ENCODE measurements at places on chromosomes 5 and 9.

DNA sequence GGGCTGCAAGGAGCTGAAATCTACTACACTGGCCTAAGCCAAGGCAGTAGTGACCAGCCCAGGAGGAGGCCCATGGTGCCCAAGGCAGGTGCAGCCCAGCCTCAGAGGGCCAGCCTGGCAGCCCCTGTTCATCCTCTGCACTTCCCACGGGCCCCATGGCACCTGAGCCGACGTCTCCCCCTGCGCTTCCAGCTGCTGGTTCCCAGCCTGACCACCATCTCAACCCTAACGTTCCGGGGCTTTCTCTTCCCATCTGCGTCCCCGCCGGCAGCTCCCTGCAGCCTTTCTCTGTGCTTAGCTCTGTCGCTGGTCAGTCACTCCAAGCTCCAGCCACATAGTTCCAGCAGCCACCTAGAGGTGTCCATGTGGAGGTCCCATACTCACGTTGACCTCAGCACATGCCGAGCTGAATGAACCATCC lies 105.5 kb upstream of the LMX1B start:
- DNase-seq: no peak

- no peak for DNase-seq
Measured at GRCh38 chr5:82151662-82152061, 126.5 kb downstream of the RPS23 start.

- DNase-seq: no peak
Measured at GRCh38 chr5:2986301-2986700, 234.8 kb upstream of the IRX2 start.

- DNase-seq: no peak
Measured at GRCh38 chr5:56168066-56168478, 65.1 kb downstream of the ANKRD55 start.

- DNase-seq: no peak
Measured at GRCh38 chr5:33735072-33735471, 156.7 kb downstream of the ADAMTS12 start.

GRCh38 chr5:83192947-83193346 lies 115.6 kb downstream of the XRCC4 start:
- DNase-seq: no peak

DNA sequence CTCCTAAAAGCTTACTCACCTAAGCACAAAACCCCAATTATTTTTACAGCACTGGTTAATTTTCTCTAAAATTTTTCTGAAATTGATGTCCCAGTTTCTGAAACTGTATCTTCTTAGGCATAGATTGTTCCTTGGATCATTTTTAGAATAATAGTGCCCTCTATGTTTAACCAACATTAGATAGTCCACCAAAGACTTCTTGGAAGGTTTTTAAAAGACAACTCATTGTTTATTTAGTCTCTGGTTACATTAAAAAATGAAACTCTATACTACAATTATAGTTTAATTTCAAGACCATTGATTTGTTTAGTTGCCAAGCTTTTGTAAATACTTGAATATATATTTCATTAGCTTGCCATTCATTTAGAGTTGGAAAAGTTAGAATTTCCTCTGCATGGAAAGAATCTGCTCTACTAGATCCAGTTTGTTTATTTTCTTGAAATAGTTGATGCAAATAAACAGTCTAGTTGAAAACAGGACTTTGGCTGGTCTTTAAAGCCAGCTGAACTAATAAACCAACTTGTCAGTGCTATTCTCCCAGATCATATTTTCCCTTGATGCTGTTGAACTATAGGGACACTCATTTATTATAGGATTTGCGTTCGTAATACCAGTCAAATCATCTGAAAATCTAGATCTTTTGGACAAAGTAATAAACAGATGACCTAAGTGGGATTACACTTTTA lies 990.5 kb downstream of the TLE1 start:
- no peak for DNase-seq
